ENCODE measurements at places on chromosomes 5 and 9. TPM values are rescaled to one million over a fixed set of nuclear protein-coding genes. Genes with fewer than 3 reads are reported as not detected.

Gene CAMK2A
- not detected for total RNA-seq

Gene CCL27
- total RNA-seq, result not detected

Gene ADAMTS12
- not detected for total RNA-seq

Gene KIF4B
- total RNA-seq, result not detected

DNA sequence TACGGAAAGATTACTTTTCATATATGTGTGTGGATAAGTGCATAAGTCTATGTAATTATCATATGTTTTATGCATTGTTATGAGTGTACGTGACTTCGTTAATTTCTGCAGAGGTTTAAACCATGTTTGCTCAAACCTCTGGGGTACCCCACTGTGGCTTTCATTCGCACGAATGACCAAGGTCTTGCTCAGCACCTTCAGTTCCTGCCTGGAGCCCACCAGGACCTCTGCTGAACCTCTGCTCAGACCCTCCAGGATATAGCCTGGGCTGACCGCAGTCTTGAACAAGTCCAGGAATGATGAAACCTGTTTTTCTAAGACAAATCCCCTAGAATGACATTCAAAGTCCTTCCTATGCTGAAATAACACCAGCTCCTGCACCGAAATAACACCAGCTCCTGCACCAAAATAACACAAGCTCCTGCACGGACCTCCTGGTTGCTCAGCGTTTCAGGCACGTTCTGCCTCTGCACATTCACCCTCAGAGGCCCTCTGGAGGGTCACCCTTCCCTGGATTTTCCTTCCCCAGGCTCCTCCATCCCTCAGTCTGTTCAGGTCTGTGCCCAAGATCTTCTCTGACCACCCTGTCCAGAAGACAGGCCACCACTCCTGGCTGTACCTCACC lies 99.7 kb upstream of the BOD1 start:
- no peak for DNase-seq

DNA sequence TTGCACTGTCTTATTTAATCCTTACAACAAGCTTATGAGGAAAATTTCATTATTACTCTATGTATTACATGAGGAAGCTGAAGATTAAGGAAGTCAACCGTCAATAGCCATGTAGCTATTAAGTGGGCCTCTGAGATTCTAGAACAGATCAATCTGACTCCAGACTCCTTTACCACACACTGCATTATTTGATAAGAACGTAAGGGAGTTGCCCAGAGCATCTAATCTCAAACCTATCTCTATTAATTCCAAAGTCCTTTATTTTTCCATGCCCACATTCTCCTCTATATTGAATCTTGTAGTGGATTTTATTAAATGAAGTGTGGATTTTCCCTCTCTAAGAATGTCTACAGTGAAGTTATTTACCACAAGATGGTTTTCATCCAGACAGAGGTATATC lies 118.2 kb upstream of the MTAP start:
- no peak for DNase-seq

- DNase-seq, result no peak
These were observed 45.9 kb downstream of the TTC1 start for GRCh38 chr5:160054831-160055230.

DNA sequence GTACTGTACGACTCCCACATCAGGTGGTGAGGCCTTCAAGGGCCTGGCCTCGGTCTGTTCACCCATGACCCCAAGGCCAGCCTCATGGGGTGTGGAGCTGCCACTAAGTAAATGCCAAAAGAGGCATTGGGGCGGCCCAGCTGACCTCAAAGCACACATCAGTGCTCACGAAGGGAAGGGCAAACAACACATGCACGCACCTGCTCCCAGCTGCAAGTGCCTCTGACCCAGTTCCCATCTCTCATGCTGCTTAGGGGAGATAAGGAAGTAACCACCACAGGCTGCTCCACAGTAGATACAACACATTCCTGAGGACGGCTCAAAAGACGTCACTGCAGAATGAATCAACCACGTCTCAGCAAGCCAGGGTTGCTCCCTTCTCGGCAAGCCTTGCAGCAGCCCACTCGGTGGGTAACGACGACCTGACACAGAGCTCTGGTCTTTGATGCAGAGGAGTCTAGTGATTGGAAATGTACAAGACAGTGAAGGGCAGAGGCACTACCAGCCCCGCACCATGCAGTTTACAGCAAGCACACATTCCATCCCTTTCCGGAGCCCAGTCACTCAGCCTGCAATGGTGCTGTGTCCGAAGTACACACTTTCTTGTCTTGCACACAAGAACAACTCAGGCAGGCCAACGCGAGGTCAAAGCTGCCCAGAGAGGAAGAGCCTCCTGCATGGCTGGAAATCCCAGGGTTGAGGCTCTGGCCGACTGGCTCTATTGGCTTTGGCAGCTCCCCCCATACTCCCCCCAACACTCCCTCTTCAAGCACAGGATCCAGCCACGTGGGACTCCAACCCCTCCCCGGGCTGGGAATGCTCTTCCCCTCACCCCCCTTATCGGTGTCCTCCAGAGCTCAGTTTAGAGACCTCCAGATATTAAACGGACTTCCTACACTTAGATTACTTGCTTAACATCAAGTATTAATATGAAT lies 31.8 kb downstream of the FABP6 start:
- DNase-seq, result no peak

DNA sequence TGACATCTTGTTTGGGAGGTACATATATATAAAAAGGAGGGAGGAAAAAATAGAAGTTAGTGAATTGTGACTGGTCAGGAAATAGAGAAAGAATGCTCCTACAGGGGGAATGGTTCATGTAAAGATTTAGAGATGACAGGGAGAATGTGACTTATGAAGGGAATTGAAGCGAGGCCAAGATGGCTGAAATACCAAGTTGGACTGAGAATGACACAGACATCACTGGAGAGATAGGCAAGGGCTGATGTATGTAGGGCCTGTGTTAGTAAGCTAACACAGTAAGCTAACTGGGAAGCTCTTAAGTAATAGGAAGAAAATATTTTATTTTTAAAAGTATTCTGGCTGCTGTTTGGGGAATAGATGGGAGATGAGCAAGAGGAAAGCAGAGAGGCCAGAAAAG lies 286.3 kb downstream of the NNT start:
- DNase-seq, result no peak

DNA sequence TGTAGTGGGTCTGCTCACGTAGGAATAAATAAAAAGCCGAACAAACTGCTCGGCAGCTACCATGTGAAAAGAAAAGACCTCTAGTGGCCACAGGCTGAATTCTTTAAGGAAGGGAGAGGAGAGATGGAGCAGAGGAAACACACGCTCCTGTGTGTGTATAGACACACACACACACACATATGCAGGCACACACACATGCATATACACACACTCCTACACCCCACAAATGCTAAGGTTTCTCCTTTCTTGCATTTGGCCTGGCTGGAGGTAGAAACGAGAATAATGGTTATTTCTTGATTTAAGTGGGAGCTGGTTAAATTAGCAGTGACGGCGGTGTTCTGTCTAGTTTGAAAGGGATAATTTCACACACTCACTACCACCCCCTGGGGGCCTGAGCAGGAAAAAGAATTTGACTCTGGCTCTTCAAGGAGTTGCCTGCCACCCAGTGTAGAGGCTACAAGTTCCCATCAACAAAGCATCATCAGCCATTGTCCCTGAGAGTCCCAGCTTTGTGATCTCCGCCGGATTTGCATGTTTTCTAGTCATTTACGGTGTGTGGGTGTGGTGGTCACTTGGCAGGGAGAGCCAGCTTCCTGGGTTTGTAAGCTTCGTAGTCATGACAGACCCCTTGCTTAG lies at the start of gene INSYN2B:
Gene INSYN2B, minus strand, starts transcription at position 78 of the 636 bp plus-strand sequence. CDS start 96,597 bp downstream, outside the sequence.
- no peak for DNase-seq

DNA sequence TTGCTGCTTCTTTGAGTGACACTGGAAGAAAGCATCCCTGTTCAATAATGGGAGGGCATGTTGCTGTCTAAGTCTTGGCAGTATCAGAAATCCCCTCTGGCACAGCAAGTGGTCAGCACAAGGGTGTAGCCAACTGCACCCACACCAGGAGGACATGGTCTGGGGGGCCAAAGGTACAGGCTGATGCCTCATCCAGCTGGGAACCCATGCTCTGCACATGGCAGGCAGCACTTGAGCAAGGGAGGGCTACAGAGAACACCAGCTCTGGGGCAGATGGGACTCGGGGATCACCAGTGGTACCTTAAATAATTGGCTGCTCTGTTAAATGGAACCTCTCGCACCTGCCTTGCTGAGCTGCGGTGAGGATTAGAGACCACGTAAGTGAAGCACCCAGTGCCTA lies 265.2 kb downstream of the SYK start:
- no peak for DNase-seq

DNA sequence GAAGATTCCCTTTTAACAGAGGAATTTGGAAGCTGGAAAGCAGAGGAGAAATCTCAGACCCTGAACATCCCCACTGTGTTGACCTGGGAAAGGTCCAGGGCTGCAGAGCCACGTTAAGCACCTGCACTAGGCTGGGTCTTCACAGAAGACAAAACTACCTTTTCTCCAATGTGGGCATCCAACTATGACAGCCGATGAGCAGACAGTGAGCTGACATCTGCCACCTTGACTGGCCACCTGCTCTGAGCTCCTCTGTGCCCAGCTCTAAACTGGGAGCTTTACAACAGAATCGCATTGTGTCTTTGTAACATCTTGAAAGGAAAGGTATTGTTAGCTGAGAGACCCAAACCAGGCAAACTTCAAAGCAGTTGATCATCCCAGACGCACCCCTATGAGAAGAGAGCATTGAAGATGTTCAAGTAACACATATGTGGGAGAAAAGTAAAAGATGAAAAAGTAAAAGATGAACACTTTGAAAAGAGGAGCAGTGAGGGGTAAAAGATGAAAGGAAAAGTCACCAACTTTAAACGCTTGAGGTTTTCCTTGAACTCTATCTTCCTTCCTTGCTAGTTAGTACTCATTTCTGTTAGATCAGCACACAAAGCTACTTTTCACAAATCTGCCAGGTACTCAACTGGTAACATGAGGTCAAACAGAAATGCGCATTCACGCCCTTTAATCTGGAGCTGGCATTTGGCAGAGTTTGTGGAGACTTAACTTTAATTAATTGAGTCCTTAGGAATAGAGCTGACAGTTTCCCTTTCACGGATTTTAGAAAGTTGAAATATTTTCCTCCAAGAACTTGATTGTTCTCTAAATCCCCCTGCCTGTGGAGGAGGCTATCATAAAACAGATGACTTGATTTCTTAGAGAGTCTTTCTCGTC lies 53.2 kb upstream of the CTXN3 start:
- no peak for DNase-seq

DNA sequence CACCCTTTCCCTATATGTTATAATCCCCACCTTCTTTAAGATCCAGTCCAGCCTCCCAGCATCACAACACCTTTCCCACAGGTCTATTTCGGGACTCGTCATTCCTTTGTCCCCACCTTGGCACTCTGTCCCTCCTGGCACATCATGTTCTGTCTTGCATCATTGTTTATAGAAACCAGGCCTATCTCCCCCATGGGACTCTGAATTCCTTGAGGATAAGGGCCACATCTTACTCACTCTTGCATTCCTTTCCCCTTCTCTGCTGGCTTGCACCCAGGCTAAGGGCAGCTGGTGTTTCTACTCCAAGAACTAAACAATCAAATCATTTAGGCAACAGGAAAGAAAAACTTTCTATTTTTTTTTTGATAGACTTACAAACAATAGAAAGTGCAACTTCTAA lies 205.7 kb downstream of the AGTPBP1 start:
- DNase-seq, result no peak

- no peak for DNase-seq
These were observed 41.4 kb upstream of the FAT2 start for GRCh38 chr5:151632524-151632923.

DNA sequence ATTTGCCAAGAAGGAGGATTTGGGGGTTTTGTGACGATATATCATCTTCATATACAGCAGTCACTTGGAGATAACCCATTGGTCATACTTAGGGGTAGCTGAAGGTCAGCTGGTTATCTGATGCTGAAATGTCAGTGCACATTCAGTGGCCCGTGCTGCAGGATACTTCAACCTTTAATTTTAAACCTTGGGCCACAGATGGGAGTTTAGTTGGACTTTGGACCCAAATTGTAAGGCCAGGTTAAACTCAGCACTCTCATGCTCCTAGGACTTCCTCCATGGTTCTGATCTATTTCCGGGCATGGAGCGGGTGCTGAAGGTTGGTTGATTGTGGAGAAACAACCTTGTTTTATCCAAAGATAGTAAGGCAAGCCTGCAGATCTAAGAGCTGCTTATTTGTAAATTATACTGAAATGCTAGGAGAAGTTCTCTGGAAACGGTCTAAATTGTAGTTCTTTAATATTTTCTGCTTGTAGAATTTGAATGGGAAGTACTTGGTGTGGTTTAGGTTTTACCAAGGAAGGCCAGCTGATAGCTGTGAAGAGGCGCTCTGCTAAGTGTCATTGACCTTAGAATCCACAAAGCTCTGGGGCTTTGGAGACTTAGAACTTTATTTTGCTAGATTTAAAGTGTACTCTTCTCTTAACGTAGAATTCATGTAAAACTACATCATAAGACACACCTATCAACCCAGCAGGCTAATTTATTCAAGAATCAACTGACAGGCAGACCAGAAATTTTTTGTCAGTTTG lies 38.6 kb downstream of the SLC44A1 start:
- DNase-seq, result no peak

DNA sequence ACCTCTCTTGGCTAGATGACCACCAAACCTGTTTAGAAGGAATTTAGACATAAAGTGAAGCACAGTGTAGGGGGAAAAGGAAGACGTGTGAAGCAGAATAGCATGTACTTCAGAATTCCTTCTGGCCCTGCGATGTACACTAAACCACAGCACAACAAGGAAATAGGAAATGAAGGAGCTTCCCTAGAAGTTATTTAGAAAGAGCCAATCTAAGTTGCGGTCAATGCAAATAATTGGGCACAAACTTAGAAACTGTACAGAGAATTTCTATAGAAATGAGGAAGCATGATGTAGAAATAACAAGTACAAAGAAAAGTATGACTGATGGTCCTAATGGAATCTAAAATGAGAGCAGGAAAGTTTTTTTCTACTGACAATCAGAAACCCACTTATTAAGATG lies 41.5 kb downstream of the ANKRD55 start:
- DNase-seq, result no peak

DNA sequence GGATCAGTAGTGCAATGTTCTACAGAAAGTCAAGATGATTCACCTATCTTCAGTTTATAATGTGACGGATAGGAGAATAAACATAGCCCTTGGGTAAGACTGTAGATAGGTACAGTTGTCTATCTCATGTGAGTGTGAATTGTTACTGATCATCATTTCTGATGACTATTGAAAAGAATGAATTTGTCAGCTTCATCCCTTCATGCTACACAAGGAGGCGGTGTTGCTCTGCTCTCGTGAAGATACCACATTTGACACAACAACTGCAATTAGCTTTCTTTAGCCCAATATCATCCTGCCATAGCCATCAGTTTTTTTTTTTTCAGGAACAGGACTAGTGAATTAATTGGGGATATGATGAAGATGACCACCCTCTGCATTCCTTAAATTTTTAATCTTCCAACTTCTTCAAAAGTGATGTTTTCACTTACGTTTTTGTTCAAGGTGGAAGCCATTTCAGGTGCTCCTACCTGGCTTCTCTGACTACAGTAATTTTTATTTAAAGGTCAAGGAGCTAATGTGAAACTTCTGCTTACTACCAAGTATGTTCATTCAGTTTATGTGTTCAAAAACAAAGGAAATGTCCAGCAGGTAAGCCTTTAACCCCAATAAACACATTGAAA lies 152.9 kb upstream of the MOCS2 start:
- DNase-seq, result no peak

Data from T-helper 17 cell (primary cell).